Activated naive CD8-positive, alpha-beta T cell treated with anti-CD3 and anti-CD28 coated beads, Interleukin-2, amount 50 U/mL, for 24 hours (primary cell): ENCODE measurements at places on chromosomes 2 and 18.

- no peaks in the 10 kb centered on the region for H3K27me3 ChIP-seq
- H3K36me3 ChIP-seq = peaks cover 8% of the 10 kb centered on the region
- H3K4me3 ChIP-seq = no peak overlapping the region
Observed at GRCh38 chr18:45059695-45060094, 379.0 kb downstream of the SETBP1 start.

GRCh38 chr2:54665436-54665856, 58.0 kb upstream of the EML6 start:
- no peak overlapping the region for H3K27ac ChIP-seq
- peak; percentile 41 for DNase-seq
- H3K4me1 ChIP-seq = peaks cover 7% of the 10 kb centered on the region
- peaks cover 48% of the 10 kb centered on the region for H3K36me3 ChIP-seq

- peaks cover 35% of the 10 kb centered on the region for H3K4me1 ChIP-seq
- DNase-seq = no peak
- H3K27me3 ChIP-seq = no peaks in the 10 kb centered on the region
- H3K36me3 ChIP-seq = peaks cover 9% of the 10 kb centered on the region
- peak overlapping the region; percentile 0 for H3K27ac ChIP-seq
Observed at GRCh38 chr2:178114462-178114861, 2.2 kb downstream of the RBM45 start.

- no peak within 1 kb of the TSS for H3K27ac ChIP-seq
- peaks cover 38% of the 10 kb centered on the region for H3K27me3 ChIP-seq
- H3K4me3 ChIP-seq = no peak within 1 kb of the TSS
- no peaks in the 10 kb centered on the region for H3K36me3 ChIP-seq
- DNase-seq = no peak
- peaks cover 2% of the 10 kb centered on the region for H3K4me1 ChIP-seq
Observed at GRCh38 chr2:10911291-10912075, at the start of gene KCNF1. TSS of gene KCNF1 (plus strand) at chr2:10911934. CDS start at chr2:10912427, 493 bp downstream.

- peak overlapping the region; percentile 9 for H3K27ac ChIP-seq
- peaks cover 33% of the 10 kb centered on the region for H3K4me1 ChIP-seq
- DNase-seq = no peak
- H3K4me3 ChIP-seq = peak overlapping the region; percentile 80
- H3K36me3 ChIP-seq = no peaks in the 10 kb centered on the region
- peaks cover 8% of the 10 kb centered on the region for H3K27me3 ChIP-seq
Observed at GRCh38 chr2:55420439-55420725, 726 bp upstream of the CCDC88A start.

DNA sequence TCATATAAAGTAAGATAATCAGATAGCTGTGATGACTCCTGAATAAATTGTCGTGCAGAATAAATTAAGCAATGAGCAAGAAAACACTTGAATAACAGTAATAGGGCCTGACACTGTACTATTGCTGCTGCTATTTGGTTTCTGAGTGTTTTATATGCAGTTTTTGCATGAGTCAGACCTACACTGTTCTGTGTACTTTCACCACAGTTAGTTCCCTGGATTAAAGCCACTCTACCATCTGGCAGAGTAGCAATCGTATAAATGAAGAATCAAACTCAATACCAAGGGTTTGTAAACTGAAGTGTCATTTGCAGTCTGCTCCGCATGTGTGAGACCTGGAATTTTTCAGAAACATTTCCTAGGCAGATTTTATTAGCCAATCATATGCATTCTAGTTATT, 398.6 kb upstream of the CDH7 start:
- H3K27me3 ChIP-seq = no peaks in the 10 kb centered on the region
- no peaks in the 10 kb centered on the region for H3K4me1 ChIP-seq
- no peak overlapping the region for H3K4me3 ChIP-seq
- no peak for DNase-seq

GRCh38 chr2:237156857-237157779, 71.4 kb downstream of the COPS8 start:
- no peaks in the 10 kb centered on the region for H3K36me3 ChIP-seq
- no peak for DNase-seq
- H3K4me3 ChIP-seq = peak overlapping the region; percentile 40
- no peaks in the 10 kb centered on the region for H3K27me3 ChIP-seq

GRCh38 chr2:113978524-113979190, 88.8 kb downstream of the ACTR3 start:
- H3K4me1 ChIP-seq = peaks cover 4% of the 10 kb centered on the region
- H3K4me3 ChIP-seq = no peak overlapping the region
- H3K36me3 ChIP-seq = peaks cover 14% of the 10 kb centered on the region
- no peaks in the 10 kb centered on the region for H3K27me3 ChIP-seq
- H3K27ac ChIP-seq = peak overlapping the region; percentile 18

GRCh38 chr2:98463988-98464771, 19.5 kb downstream of the INPP4A start:
- DNase-seq = no peak
- peaks cover 94% of the 10 kb centered on the region for H3K4me1 ChIP-seq
- peak overlapping the region; percentile 95 for H3K27ac ChIP-seq

GRCh38 chr2:152432206-152432653, 97.3 kb downstream of the FMNL2 start:
- H3K4me3 ChIP-seq = no peak overlapping the region
- no peak overlapping the region for H3K27ac ChIP-seq
- H3K4me1 ChIP-seq = no peaks in the 10 kb centered on the region
- no peak for DNase-seq
- peaks cover 2% of the 10 kb centered on the region for H3K27me3 ChIP-seq
- H3K36me3 ChIP-seq = no peaks in the 10 kb centered on the region

- no peak overlapping the region for H3K4me3 ChIP-seq
- H3K4me1 ChIP-seq = peaks cover 11% of the 10 kb centered on the region
- no peak overlapping the region for H3K27ac ChIP-seq
- no peaks in the 10 kb centered on the region for H3K27me3 ChIP-seq
- DNase-seq = no peak
- peaks cover 10% of the 10 kb centered on the region for H3K36me3 ChIP-seq
Observed at GRCh38 chr2:241648453-241648852, 11.0 kb downstream of the ATG4B start.

DNA sequence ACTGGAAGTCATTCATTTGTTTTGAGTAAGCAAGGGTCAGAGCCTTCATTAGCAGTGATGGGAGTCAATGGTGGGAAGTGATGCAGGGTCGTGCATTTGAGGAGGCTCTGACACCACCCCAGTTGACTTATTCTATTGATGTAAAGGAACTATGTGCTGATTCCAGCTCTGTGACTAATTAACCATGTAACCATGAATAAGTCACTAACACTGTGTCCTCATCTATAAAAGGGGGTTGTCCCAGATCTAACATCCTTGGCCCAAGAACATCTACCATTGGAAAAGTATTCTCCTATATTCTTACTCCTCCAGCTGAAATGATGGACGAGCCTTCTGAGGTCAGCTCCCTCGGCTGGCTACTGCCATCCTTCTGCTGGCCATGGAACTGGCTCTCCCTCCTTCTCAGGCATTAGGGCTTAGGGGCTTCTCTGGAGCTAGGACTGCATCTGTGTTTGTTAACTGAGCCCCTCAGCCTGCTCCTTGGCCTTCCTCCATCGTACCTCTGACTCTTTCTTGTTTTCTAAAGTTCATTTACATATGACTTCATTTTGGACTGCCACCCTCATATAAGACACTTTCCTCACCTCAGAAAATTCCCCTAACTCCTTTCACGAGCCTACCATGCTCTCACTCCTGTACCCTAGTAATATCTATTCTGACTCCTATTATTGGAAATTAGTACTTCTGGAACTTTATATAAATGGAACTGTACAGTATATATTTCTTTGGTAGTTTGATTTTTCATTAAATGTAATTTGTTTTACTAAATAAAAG, 115.5 kb downstream of the KCTD1 start:
- no peaks in the 10 kb centered on the region for H3K36me3 ChIP-seq
- no peak overlapping the region for H3K27ac ChIP-seq
- DNase-seq = no peak
- no peaks in the 10 kb centered on the region for H3K4me1 ChIP-seq
- no peak overlapping the region for H3K4me3 ChIP-seq

GRCh38 chr2:192043216-192043870, 151.4 kb downstream of the TMEFF2 start:
- H3K36me3 ChIP-seq = no peaks in the 10 kb centered on the region
- no peak overlapping the region for H3K4me3 ChIP-seq
- no peak for DNase-seq
- no peak overlapping the region for H3K27ac ChIP-seq
- H3K27me3 ChIP-seq = no peaks in the 10 kb centered on the region
- H3K4me1 ChIP-seq = no peaks in the 10 kb centered on the region

GRCh38 chr18:74132201-74132600, 15.4 kb downstream of the FBXO15 start:
- no peak overlapping the region for H3K4me3 ChIP-seq
- no peaks in the 10 kb centered on the region for H3K36me3 ChIP-seq
- DNase-seq = no peak
- peaks cover 5% of the 10 kb centered on the region for H3K4me1 ChIP-seq
- no peaks in the 10 kb centered on the region for H3K27me3 ChIP-seq

- H3K4me3 ChIP-seq = no peak overlapping the region
- DNase-seq = no peak
- H3K27me3 ChIP-seq = no peaks in the 10 kb centered on the region
Observed at GRCh38 chr18:77043541-77044280, 88.9 kb downstream of the MBP start.

DNA sequence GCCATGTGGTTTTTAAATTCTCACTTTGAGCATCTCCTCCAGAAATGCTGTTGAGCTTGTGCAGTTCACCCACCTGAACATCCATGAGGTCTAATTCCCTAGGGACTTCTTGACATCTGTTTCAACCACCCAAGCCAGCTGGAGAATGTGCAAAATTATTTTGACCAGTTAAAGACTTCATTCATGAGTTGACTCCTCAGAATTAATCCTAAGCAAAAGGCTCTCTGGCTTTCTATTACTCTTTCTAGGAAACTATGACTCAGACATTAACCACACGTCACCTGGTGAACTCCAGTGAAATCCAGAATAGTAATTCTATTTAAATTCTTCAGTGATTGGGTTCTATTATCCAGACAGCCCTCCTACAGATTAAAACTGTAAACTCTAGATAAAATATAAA, 247.5 kb downstream of the NBAS start:
- peaks cover 59% of the 10 kb centered on the region for H3K36me3 ChIP-seq
- no peaks in the 10 kb centered on the region for H3K27me3 ChIP-seq
- H3K4me3 ChIP-seq = no peak overlapping the region

- H3K27me3 ChIP-seq = no peaks in the 10 kb centered on the region
- H3K27ac ChIP-seq = peak overlapping the region; percentile 69
- H3K36me3 ChIP-seq = peaks cover 63% of the 10 kb centered on the region
- no peak for DNase-seq
- no peak overlapping the region for H3K4me3 ChIP-seq
Observed at GRCh38 chr2:230779126-230779525, 66.5 kb downstream of the CAB39 start.

GRCh38 chr2:78910376-78910775, 115.1 kb upstream of the REG3G start:
- H3K27me3 ChIP-seq = no peaks in the 10 kb centered on the region
- H3K4me1 ChIP-seq = no peaks in the 10 kb centered on the region
- no peak for DNase-seq
- no peak overlapping the region for H3K27ac ChIP-seq
- no peak overlapping the region for H3K4me3 ChIP-seq

GRCh38 chr18:77366067-77366719, 116.5 kb downstream of the GALR1 start:
- H3K27ac ChIP-seq = no peak overlapping the region
- peaks cover 22% of the 10 kb centered on the region for H3K27me3 ChIP-seq
- DNase-seq = no peak
- no peaks in the 10 kb centered on the region for H3K36me3 ChIP-seq
- H3K4me1 ChIP-seq = no peaks in the 10 kb centered on the region

DNA sequence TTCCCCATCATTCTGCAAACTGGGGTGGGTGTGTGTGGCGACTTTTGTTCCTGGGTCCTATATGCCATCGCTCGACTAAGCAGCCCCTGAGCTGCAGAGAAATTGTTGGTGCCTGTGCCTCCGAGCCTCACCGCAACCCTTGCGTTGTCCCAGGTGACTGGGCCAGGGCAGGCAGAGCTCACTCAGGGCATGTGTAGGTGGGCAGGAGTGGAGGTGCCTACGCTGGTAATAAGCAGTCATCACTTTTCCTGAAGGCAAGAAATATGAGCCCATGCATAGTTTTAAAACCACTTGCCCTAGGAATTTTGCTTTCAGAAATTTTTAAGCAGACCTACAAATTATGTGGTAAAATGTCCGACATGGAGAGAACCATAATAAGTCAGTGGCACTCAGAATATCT, 197.8 kb downstream of the SMAD7 start:
- no peak for DNase-seq
- no peaks in the 10 kb centered on the region for H3K27me3 ChIP-seq
- no peaks in the 10 kb centered on the region for H3K36me3 ChIP-seq
